ENCODE measurements at places on chromosomes 13 and 19.
A peak's percentile ranks its signal among the peaks of the same experiment; 100 is the strongest.

DNA sequence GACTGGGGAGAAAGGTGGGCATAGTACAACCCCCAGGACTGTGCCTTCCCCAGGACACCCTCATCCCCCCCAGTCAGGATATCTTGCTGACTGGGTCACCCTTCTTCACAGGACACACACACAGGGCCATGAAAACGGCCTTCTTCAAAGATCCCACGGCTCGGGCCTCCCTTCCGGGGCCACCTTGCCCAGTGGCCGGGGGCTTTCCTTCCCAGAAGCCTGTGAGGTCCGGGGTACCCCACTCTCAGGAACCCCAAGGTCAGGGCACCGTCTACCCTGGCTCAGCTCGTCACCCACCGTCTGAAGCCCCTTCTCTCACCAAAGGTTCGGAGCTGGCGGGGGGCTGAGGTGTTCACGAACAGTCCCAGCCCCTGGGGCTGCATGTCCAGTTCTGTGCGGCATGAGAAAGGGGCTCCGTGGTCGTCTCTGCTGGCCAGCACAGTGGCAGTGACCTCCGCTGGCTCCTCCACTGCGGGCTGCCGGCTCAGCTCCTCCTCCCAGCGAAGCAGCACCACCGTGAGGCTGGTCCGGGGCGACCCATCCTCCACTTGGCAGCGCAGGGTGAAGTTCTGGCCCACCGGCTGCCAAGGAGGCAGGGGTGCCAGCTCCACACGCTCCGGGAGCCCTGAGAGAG, 2.1 kb upstream of the RAVER1 start:
- no peak for DNase-seq

DNA sequence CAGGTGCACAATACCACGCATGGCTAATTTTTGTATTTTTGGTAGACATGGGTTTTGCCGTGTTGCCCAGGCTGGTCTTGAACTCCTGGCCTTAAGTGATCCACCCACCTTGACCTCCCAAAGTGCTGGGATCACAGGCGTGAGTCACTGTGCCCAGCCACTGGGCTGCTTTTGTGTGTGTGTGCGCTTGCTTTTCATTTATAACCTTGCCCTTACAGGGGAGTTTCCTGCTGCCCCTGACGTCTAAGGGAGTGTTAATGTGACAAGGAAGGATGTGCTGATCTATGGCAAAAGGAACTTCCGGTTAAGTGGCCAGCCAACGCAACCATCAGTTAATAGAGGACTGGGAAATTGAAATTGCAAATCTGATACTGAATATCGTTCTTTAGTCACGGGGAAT, 57.7 kb downstream of the ING1 start:
- DNase-seq: no peak

DNA sequence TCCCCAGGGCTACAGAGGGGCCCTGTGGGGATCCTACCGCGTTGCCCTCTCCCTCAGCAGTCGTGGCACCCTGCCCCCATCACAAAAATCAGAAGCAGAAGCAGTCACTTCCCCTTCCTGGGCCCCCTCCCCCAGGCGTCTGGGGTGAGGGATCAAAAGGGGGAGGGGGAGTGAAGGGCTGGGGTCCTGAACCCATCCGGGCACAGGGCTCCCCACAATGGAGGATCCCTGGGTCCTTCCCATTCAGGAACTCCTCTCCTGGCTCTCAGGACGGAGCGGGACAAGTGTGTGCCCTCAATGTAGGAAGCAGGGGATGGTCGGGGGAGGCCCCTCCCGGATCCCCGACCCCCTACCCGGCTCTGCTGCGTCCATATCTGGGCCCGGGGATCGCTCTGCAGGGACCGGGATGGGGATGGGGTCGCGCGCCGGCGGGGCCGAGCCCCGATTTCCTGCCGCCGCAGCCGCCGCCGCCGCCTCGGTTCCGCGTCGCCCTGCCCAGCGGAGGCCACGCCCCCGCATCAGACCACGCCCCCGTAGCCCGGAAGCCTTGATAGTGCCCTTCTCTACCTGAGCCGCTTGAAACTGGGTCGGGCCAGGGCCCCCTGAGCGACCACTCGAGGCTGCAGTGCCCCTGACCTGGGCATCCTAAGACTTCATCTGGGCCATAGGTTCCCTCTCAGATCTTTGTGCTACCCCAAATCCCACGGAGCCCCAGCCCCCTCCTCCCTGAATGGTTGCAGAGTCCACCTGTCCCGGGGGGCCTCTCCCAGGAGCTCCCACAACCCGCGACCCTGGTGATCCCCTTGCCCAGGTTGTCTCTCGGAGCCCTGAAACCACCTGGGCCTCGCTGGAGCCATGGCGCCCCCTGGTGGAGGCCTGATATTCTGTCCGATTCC, at the start of gene GMIP:
Gene GMIP, minus strand, starts transcription at position 500 of the 896 bp plus-strand sequence. Its CDS starts 128 bp downstream, at position 372.
- peak; percentile 80 for DNase-seq

GRCh38 chr13:32261567-32261966, 53.6 kb downstream of the ZAR1L start:
- no peak for DNase-seq

GRCh38 chr13:75437582-75438318, 44.2 kb downstream of the TBC1D4 start:
- DNase-seq: no peak

Data from stimulated activated CD8-positive, alpha-beta memory T cell treated with anti-CD3 and anti-CD28 coated beads, Interleukin-7, amount 100 ng/mL, for 4 hours (primary cell).